ENCODE measurements at places on chromosomes 16 and 17. TPM values are rescaled to one million over a fixed set of nuclear protein-coding genes. Genes with fewer than 3 reads are reported as not detected.

- no peak for DNase-seq
- no peak overlapping the region for H3K4me3 ChIP-seq
- no peaks in the 10 kb centered on the region for H3K36me3 ChIP-seq
- no peaks in the 10 kb centered on the region for H3K27me3 ChIP-seq
- H3K4me1 ChIP-seq = peaks cover 4% of the 10 kb centered on the region
These were observed 17.3 kb upstream of the MYO1D start for GRCh38 chr17:32894245-32894644.

GRCh38 chr17:62681939-62682381 is 54.5 kb downstream of the MRC2 start:
- no peak for DNase-seq
- H3K4me3 ChIP-seq = no peak overlapping the region
- no peaks in the 10 kb centered on the region for H3K27me3 ChIP-seq
- no peaks in the 10 kb centered on the region for H3K4me1 ChIP-seq
- no peaks in the 10 kb centered on the region for H3K36me3 ChIP-seq
- no peak overlapping the region for H3K27ac ChIP-seq

DNA sequence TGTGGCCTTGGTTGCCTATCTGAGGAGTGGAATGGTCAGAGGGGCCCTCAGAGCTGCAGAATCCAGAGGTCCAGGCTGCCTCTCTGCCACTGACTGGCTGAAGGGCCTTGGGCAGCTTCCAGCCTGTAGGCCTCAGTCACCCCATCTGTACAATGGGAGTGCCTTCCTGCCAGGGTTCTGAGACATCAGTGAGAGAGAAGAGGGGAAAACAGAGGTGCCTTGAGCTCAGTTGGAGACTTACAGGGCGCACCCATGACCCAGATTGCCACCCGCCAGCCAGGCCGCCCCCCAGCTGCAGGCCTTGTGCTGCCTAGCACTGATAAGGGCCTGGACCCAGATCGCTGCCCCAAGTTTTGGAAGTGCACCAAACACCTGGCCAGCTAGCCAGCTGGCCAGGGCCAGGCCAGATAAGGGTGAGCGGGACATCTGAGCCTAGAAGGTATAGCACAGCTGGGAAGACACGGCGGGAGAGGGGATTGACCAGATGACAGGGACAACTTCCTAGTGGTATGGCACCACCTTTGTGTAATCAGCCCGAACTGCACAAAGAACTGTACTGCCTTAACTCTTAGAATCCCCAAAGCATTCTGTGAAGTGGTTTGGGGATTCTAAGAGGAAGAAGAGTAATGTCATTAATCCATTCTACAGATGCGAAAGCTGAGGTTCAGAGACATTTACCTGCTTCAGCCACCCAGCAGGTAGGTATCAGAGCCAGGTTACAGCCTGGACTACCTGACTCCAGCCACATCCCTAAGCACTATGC is 1.4 kb downstream of the SLC4A1 start:
- no peak overlapping the region for H3K4me3 ChIP-seq
- DNase-seq = no peak
- no peaks in the 10 kb centered on the region for H3K36me3 ChIP-seq
- H3K27me3 ChIP-seq = no peaks in the 10 kb centered on the region
- peaks cover 4% of the 10 kb centered on the region for H3K4me1 ChIP-seq
- no peak overlapping the region for H3K27ac ChIP-seq

DNA sequence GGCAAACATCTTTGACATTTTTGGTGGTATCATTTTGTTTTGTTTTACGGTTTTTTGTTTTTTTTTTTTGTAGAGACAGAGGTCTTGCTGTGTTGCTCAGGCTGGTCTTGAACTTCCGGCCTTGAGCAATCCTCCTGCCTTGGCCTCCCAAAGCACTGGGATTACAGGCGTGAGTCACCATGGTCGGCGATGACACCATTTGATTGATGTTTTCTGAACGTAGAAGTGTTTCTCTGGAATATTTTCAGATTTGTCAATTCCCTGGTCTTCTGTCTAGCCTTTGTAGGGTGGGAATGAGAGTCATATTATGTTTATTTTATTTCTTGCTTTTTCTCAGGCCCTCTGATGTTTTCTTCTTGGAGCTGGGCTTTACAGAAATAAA is 32.2 kb upstream of the BRD7 start:
- peaks cover 11% of the 10 kb centered on the region for H3K4me1 ChIP-seq
- H3K4me3 ChIP-seq = no peak overlapping the region
- no peaks in the 10 kb centered on the region for H3K36me3 ChIP-seq

GRCh38 chr16:694863-695354 is 4.7 kb upstream of the WDR24 start:
- H3K36me3 ChIP-seq = no peaks in the 10 kb centered on the region
- peaks cover 30% of the 10 kb centered on the region for H3K4me1 ChIP-seq
- DNase-seq = no peak
- H3K4me3 ChIP-seq = no peak overlapping the region
- H3K27ac ChIP-seq = no peak overlapping the region

GRCh38 chr17:74951680-74952421 is 16.2 kb downstream of the OTOP3 start:
- peaks cover 6% of the 10 kb centered on the region for H3K36me3 ChIP-seq
- H3K27me3 ChIP-seq = no peaks in the 10 kb centered on the region
- no peaks in the 10 kb centered on the region for H3K4me1 ChIP-seq
- H3K4me3 ChIP-seq = no peak overlapping the region

DNA sequence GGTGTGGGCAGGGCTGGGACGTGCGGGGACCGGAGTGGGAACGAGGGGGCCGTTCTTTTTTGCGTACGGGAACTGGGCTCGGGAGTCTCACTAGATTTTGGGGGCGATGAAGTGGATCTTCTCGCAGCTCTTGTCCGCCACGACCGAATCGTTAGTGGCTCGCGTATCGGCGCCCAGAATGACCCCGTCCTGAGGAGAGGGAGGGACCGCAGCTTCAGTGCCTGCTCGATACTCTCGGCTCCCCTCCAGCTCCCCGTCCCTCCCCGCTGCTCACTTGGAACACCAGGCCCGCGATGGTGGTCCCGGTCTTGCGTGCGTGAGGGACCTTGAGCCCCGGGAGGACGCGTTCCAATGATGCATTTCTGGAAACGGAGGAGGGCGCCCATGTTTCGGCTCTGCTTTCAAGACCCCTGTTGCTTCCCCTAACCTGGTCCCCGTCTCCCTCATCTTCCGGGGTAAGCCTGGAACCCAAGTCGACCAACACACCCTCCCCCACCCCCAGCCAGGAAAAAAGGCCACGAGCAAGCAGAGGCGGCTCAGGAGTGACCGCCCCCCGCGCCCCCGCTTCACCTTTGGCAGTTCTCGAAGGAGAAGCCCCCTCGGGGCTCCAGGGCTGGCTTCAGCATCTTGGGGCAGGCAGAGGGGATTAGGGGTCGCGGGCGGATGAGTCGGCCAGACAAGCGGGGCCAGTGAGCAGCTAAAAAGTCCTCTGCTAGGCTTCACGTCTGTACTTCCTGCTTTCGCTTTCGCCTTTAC is at the start of gene PSMB10:
PSMB10 (minus strand) TSS at position 727 of the 756 bp plus-strand sequence; CDS start at position 626, 101 bp downstream.
- H3K27me3 ChIP-seq = no peaks in the 10 kb centered on the region
- no peaks in the 10 kb centered on the region for H3K36me3 ChIP-seq
- peak; percentile 60 for DNase-seq
- H3K4me3 ChIP-seq = peak within 1 kb of the TSS; percentile 87
- H3K4me1 ChIP-seq = peaks cover 60% of the 10 kb centered on the region

GRCh38 chr16:75789237-75789636 is 62.9 kb upstream of the CPHXL start:
- no peaks in the 10 kb centered on the region for H3K27me3 ChIP-seq
- no peak overlapping the region for H3K27ac ChIP-seq
- no peak overlapping the region for H3K4me3 ChIP-seq
- no peaks in the 10 kb centered on the region for H3K36me3 ChIP-seq

The GUCY2D gene
- total RNA-seq = not detected

The PIK3R6 gene
- not detected for total RNA-seq

The IQCK gene
- total RNA-seq = 10.9 TPM

The GRIN2A gene
- 21.4 TPM for total RNA-seq

The CES3 gene
- 5.6 TPM for total RNA-seq

The VPS9D1 gene
- total RNA-seq = 24.7 TPM
